NCI-H187 (cell line): ENCODE measurements at places on chromosomes 2 and 18.
A peak's percentile ranks its signal among the peaks of the same experiment; 100 is the strongest.

GRCh38 chr18:9827793-9828505, 57.8 kb upstream of the TXNDC2 start:
- DNase-seq = no peak

DNA sequence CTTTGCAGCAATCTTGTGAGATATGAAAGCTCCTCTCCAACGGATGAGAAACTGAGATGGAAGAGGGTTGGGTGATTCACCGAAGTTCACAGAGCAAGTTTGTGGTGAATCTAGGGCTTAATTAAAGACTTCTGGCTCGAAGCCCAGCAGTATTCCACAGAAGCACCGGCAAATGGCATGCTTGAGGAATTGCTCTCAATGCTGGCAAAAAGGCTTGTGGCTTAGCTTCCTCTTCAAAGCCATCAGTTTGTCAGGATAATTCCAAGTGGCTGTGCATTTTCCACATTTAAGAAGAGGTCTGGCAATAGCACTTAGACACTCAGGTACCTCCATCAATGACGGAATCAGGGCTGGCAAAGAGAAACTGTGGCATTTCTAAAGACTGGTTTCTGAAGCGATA, 98.7 kb upstream of the SLC66A3 start:
- DNase-seq = peak; percentile 96

DNA sequence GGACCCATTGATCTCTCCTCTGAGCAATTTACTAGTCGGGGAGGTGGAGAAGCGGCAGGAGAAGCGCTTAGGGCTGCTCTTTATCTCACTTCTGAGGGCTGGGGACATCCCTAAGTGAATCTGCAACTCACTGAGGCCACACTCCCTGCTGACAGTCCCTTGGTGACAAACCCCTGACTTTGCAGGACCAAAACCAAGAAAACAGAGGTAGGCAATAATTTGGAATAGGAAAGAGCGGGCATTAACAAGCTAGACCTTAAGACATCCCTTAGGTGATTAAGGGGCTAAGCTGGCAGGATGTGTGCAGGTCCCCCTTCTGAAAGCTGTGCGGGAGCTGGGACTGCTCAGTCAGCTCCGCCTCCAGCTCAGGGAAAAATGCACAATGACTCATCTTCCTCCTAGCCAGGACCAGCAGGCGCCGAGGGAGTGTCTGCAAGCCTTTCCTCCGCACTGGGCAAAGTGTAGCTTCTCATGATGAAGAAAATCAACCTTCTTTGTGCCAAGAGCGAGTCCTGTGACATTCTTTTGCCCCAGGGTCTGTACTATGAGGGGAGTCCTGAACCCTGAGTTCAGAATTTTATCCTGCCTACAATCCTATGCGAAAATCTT, 63.3 kb downstream of the BOD1L2 start:
- DNase-seq = no peak

DNA sequence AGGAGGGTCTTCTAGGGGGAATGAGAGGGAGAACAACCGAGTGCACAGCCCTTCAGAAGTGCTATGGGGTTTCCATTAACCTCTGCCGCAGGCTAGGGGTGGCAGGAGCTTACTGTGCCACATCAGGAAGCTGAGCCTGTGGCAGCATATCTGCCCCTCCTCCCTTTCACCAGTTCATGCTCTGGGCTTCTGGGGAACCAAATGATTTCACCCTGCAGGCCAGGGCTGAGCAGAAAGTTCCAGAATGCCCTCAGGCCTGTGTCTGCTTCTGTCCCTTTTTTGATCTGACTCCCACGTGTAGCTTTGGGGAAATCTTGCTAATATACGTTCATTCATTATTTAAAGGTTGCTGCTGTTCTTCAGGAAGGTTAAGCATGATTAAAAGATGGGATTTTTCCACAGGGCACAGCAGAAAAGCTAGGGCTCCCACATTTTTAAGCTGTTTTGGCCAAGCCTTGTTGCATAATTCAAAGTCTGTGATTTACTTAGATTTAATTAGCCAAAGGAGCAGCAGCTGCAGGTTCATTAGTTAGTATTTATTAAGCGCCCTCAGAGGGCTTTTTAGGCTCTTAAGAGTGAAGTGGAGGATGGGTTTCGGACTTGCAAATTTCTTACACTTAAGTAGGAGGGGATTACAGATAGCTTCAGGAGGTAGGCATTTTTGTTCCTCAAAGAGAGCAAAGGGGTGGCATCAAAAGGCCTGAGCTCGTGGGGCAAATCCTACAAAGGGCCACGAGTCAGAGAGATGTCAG, 10.2 kb downstream of the TMEM247 start:
- no peak for DNase-seq

DNA sequence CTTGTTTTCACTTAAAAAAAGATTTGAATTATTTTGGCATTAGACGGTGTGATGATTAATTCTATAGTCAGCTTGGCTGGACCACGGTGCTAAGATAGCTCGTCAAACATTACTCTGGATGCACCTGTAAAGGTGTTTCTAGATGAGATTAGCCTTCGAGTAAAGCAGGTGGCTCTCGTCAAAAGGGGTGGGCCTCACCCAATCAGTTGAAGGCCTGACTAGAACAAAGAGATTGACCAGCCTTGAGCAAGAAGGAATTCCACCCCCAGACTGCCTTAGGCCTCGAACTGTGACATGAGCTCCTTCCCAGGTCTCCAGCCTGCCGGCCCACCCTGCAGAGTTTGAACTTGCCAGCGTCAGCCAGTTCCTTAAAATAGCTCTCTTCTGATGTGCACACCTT, 73.4 kb downstream of the TWIST2 start:
- no peak for DNase-seq

GRCh38 chr18:13451661-13452387, 233.3 kb downstream of the LDLRAD4 start:
- DNase-seq = no peak

- DNase-seq = no peak
Observed at GRCh38 chr2:53403792-53404413, 363.7 kb upstream of the CHAC2 start.

GRCh38 chr18:76499637-76500340, 4.7 kb upstream of the ZNF516 start:
- DNase-seq = no peak

DNA sequence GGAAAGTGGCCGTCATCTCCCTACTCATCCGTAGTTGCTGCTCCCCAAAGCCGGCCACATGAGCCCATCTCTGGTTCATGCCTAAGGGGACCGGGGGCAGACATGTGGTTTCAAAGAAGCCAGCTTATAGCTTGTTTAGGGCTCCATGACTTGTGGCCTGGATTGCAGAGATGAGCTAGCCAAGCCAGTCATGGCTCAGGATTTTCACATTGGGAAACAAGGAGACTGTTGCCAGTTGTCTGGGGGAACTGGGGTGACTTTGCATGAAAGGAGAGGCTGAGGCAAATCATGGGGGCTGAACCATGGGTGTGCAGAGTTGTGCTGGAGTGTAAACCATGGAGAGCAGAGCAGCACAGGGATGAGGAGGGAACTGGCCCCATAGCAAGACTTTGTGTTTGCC, 183.0 kb upstream of the APCDD1 start:
- no peak for DNase-seq

DNA sequence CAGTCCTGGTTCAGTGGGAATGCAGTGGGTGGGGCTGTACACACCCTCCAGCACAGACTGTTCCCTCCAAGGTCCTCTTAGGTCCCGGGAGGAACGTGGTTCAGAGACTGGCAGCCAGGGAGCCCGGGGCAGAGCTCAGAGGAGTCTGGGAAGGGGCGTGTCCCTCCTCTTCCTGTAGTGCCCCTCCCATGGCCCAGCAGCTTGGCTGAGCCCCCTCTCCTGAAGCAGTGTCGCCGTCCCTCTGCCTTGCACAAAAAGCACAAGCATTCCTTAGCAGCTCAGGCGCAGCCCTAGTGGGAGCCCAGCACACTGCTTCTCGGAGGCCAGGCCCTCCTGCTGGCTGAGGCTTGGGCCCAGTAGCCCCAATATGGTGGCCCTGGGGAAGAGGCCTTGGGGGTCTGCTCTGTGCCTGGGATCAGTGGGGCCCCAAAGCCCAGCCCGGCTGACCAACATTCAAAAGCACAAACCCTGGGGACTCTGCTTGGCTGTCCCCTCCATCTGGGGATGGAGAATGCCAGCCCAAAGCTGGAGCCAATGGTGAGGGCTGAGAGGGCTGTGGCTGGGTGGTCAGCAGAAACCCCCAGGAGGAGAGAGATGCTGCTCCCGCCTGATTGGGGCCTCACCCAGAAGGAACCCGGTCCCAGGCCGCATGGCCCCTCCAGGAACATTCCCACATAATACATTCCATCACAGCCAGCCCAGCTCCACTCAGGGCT, 17.5 kb upstream of the FAHD2A start:
- no peak for DNase-seq

DNA sequence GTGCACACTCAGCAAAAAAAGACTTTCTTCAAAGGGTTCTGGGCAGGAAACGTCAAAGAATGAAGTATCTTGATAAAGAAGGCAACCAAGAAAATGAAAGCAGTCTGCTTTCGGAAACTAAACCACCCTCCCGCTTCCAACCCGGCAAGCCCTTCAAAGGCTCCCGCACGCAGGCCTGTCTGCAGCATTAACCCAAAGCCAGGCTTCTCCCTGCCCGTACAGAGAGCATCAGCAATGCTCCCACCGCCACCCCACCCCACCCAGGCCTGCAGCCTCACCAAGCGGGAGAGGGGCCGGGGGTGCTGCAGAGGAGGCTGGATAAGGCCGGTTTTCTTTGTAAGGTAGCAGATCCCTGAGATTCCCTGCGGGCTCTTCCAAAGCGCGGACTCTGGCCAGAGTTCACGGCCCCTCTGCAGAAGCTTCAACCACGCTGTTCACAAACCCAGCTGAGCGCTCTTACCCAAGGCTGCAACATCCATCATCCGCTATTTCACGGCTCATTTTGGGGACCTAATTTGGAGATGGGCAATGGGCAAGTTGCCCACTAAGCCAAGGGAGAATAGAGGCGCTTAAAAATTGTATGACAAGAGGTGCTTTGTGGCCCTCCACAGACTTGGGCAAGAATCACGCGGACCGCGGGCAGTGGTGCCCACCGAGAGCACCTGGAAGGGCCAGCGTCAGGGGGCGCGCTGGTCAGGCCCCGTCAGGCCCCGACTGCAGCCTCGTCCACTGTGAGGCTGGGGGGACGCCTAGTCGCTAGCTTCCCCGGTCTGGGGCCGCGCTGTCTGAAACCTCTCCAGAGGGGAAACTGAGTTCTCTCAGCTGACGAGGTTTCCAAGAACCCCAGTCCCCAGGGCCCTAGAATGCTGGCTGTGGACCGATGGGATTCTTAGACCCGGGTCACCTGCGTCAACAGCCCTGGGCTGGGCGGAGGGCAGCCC, 225.4 kb upstream of the ID2 start:
- no peak for DNase-seq

DNA sequence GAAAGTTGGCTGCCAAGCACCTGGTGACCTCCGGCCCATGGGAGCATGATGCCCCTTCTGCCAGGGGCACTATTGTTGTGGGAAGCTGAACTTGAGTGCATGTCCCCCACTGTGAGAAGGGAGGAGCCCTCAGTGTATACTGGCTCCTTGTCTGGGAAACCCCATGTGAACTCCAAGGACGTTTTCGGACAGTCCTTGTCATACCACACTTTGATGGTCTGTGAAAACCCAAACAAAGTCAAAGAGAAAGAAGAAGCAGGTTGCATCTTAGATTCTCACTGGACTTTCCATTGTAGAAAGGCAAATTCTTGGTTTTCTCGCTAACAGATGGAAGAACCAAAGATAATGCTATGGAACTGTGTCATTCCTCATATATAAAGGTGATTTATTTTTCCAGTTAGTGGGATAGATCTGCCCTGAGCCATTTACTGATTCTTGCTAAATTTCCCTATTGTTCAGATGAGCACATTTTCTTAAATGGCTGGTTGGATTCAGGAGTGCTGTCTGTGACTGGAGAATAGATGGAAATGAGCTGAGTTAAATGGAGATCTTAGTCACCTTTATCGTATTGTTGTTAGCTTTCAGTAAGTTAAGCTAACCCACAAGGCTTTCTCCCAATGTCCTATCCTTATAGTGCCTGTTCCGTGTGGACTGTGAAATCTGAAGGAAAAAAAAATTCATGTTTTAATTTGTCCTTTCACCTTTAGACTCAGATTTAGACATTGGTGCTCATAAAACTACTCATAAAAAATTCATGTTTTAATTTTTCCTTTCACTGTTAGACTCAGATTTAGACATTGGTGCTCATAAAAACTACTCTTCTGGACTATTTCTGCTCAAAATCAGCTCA, 166.6 kb downstream of the ACTR3 start:
- DNase-seq = no peak

DNA sequence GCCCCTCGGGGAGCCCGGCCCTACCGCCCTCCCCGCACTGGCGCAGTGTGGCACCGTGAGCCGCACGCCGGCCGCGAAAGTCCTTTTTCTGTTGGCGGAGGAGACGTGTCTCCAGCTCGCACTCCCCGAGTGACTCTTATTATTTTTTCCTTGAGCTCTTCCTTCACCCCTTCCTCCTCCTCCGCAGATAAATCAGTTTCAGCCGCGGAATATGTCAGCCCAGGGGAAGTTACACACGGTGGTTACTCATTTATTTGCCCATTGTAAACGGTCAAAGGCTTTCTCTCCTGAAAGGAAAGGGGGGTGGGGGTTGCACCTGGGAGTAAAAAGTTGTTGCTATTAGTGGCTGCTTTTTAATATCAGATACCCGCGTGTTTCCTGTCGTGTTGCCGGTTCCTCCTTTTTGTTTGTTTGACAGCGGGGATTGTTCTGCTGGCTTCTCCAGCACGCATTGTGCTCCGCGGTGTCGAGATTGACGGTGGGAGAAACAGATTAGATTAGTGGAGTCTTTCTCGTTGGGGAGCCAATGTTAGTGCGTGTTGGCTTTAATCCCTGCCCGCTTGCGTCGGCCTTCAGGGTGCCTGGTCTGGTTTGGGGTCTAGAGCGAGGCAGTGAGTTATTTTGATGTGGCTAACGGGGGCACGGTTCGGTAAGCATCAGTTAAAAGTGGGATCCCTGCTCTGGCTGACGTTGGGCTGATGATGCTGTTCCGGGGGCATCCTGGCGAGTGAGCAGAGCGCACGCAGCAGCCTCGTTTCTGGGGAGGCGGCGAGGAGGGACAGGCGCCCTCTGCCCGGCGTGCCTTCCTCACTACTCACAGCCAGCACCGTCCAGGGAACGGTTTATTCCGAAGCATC, 1.6 kb downstream of the CRIM1 start:
- no peak for DNase-seq

DNA sequence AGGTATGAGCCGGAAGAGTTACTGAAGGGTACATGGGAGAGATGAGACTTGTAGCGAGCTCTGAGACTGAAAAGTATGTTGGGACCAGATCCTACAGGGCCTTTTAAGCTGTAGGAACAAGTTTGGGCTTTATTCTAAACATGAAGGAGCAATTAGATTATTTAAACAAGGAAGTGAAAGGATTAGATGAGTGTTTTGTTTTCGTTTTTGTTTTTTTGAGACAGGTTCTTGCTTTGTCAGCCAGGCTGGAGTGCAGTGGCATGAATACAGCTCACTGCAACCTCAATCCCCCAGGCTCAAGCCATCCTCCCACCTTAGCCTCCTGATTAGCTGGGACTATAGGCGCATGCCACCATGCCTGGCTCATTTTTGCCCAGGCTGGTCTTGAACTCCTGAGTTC, 110.7 kb downstream of the C1D start:
- no peak for DNase-seq

GRCh38 chr2:170745305-170745704, 24.9 kb upstream of the ERICH2 start:
- no peak for DNase-seq

- DNase-seq = no peak
Observed at GRCh38 chr2:219289195-219289536, 10.0 kb downstream of the DNAJB2 start.
